ENCODE measurements at places on chromosomes 1 and 21. TPM values are rescaled to one million over a fixed set of nuclear protein-coding genes. Genes with fewer than 3 reads are reported as not detected.

Gene ST6GALNAC5
- not detected for total RNA-seq

Gene RAB25
- 163 TPM for total RNA-seq

Gene TNNT2
- 0.46 TPM for total RNA-seq

Gene OR2T33
- not detected for total RNA-seq

Gene FCRL6
- total RNA-seq = not detected

Gene ETV3L
- not detected for total RNA-seq

Gene FCMR
- 3.2 TPM for total RNA-seq

DNA sequence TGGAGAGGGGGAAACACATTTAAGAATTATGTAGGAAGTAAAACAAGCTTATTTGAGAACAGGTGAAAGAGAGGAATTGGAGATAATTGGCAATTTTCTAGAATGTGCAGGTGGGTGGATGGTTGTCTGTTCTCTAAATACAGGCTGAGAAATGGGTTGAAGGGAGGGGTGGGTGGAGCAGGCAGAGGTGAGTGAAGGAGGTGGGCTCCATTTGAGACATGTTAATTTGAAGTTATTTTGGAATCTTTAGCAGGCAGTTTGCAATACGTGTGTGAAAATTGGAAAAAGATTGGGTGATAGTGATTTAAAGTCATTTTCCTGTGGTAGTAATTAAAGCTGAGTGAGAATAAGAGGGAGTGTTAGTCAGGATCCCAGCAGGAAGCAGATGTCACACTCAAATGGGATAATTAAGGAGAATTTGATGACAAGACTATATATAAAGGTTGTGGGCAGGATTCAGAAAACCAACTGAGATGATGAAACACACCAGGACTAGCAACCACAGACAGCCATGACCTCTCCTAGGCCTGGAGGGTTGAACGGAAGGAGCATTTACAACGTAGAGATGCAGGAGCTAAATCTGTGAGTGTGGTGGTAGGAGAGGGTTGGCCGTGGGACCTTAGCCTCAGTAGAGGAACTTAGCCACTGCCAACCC lies 40.6 kb downstream of the CHRM3 start:
- DNase-seq = no peak

DNA sequence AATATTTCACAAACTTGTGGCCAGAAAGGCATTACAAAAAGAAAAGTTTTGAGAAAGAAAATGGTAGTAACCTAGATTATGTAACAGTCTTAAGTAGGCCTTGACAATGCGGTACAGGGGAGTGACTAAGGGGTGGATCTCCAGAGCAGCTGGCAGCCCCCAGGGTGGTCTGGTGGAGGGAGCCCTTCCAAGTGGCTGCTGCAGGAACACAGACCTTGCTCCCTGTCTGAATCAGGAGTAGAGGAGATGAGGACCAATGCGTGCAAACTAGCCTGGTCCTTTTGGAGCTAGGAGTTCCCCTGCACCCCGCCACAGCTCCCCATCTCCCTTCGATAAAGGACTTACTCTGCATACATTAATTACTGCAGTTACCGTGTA lies 189.0 kb downstream of the NFIA start:
- no peak for DNase-seq

DNA sequence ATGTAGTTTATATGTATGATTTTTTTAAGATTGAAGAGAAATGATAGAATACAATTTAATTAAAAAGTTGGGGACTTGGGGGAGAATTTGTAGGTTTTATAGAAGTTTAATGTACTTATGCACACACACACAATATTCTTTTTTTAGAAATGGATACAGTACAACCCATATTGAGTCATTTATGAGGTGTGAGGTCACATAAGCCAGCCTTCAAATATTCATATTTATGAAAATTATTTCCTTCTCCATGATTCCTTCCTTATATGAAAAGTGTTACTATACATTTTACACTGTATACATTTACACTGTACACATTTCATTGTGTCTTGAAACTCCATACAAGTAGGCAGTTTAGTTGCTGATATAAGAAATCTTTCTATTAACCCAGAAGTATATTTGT lies 96.2 kb upstream of the CHODL start:
- no peak for DNase-seq

DNA sequence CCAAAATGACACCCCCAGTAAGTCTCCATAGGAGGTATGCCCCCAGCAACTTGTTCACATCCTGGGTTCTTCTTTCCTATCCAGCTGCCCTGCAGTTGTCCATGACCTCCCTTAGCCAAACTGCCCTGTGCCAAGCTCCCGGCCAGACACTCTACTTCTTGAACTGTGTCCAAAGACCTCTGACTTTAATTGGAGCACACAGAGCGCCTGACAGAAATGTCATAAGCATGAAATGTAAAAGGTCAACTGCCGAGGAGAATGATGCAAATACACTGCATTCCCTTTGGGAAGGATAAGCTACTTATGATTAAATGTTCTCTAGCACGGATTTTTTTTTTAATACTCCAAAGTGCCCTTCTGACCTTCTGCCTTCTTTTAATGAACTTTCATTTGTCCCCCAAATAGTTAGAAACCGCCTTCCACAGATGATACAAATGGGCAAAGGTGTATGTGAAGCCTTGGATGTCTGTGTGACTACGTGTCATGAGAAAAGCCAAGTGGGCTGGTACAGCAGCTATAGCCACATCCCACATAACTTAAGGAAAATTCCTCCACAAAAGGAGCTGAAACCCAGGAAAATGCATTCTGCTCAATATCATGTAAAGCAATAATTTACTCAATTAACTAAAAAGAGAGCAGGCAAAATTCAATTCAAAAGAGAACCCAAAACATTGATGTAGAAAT lies 26.8 kb downstream of the PALMD start:
- no peak for DNase-seq

GRCh38 chr1:9794081-9794480 lies 29.7 kb downstream of the CLSTN1 start:
- DNase-seq = no peak

- DNase-seq = no peak
Measured at GRCh38 chr1:6111571-6111970, 65.9 kb downstream of the KCNAB2 start.

- DNase-seq = no peak
Measured at GRCh38 chr1:36534711-36535412, 52.1 kb upstream of the CSF3R start.

DNA sequence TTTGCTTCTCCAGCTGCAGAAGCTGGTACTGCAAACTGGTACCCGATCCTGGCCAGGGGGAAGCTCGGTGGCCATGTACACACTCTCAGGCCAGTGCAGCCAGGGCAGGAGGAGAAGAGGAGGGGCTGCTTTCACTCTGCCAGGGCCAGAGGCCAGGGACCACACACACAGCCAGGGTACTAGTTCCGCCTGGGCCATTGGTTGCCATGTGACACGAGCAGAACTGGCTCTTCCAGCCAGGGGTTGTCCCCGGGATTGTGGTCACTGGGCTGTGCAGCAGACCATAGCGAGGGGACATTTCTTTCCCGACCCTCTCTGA lies 3.7 kb upstream of the SHISAL2A start:
- no peak for DNase-seq

DNA sequence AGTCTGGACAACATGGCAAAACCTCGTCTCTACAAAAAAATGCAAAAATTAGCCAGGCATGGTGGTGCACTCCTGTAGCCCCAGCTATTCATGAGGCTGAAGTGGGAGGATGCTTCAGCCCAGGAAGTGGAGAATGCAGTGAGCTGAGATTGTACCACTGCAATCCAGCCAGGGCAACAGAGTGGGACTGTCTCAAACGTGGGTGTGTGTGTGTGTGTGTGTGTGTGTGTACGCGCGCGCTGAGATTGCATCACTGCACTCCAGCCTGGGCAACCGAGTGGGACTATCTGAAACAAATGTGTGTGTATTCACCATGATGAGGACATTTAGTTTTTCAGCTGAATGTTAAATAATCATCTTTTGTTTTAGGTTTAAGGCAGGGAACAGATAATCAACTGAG lies 21.1 kb downstream of the USP1 start:
- DNase-seq = no peak

DNA sequence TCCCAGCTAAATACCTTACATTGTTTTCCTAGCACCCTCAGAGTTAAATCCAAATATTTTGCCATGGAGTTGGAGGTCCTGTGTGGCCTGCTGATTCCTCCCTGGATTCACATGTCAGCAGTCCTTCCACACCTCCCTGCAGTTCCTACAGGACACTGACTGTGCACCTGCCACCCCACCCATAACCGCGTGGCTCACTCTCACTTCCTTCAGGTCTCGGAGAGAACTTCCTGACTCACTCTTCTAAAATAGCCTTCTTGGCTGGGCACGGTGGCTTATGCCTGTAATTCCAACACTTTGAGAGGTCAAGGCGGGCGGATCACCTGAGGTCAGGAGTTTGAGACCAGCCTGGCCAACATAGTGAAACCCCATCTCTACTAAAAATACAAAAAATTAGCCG lies 8.4 kb upstream of the CAMTA1 start:
- DNase-seq = no peak

DNA sequence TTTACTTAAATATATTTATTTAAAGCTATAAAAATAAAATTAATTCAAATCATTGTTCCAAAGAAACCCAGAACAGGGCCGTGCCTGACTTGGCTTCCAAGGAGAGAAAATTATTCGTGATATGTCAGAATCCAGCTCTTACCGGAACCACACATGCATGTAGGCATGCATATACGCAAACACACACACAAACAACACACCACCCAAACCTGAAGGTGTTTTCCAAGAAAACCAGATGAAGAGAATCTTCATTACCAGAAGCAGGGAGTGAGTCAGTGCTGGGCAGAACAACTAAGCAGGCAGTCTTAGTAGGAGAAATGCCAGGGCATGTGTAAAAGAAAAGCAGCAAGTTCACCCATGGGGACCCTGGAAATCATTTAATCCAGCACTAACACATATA lies 432.0 kb upstream of the BEND5 start:
- DNase-seq = no peak

GRCh38 chr1:19401535-19401889 lies 83.8 kb downstream of the CAPZB start:
- DNase-seq = no peak

DNA sequence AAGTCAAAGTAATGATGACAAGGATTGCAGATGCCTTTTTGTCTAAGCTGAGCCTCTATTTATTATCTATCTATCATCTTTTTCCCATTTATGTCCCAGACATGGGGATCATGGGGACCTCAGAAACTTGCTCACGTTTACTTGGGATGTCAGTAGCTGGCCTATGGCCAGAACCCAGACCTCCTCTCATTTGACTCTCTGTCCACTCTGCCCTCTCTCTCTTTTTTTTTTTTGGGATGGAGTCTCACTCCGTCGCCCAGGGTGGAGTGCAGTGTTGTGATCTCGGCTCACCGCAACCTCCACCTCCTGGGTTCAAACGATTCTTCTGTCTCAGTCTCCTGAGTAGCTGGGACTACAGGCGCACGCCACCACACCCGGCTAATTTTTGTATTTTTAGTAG lies 3.7 kb upstream of the ID3 start:
- DNase-seq = no peak

- DNase-seq = peak; percentile 24
Measured at GRCh38 chr1:166166698-166167571, at the start of gene FAM78B. FAM78B (minus strand) TSS chr1:166167001; CDS start chr1:166166248, 753 bp downstream.

DNA sequence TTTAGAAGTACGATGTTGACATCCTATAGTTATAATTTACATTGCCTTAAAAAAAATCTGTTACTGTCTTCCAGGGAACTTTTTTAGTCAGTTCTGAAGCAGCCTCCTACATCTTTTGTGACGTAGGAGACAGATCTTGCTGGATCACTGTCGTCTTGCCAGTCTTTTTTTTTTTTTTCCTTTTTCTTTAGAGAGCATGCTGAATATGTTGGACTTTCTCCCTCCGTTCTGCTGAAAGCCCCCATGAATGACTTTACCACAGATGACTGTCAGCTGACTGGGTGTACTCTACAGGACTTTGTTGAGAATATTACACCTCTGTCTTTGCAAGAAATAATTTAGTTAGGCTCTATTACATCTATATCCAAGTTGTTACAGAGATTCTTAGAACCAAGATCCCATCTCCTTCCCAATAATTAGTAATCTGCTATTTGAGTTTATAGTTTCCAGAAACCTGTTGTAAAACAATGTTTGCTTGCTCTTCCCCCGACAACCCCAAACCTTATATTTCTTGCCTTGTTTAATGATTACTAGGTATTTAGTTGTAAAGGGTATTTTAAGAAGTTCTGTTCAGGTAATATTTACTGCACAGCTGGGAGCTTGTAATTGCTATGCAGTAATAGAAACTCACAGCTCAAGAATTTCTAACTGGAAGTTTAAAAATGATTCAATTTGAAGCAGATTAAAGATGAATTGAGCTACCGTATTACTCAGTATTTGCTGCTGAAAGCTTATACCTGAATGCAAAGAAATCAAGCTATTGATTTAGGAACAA lies 61.8 kb downstream of the RASAL2 start:
- DNase-seq = no peak

GRCh38 chr21:35381743-35382310 lies 332.7 kb upstream of the RUNX1 start:
- no peak for DNase-seq
